Fibroblast of lung (primary cell): ENCODE measurements at places on chromosomes 12 and 14.
A peak's percentile ranks its signal among the peaks of the same experiment; 100 is the strongest.

GRCh38 chr14:91245029-91245428 is 525 bp upstream of the GPR68 start:
- no peak for DNase-seq
- H3K4me1 ChIP-seq = peaks cover 7% of the 10 kb centered on the region
- no peak overlapping the region for H3K27ac ChIP-seq
- no peaks in the 10 kb centered on the region for H3K27me3 ChIP-seq

DNA sequence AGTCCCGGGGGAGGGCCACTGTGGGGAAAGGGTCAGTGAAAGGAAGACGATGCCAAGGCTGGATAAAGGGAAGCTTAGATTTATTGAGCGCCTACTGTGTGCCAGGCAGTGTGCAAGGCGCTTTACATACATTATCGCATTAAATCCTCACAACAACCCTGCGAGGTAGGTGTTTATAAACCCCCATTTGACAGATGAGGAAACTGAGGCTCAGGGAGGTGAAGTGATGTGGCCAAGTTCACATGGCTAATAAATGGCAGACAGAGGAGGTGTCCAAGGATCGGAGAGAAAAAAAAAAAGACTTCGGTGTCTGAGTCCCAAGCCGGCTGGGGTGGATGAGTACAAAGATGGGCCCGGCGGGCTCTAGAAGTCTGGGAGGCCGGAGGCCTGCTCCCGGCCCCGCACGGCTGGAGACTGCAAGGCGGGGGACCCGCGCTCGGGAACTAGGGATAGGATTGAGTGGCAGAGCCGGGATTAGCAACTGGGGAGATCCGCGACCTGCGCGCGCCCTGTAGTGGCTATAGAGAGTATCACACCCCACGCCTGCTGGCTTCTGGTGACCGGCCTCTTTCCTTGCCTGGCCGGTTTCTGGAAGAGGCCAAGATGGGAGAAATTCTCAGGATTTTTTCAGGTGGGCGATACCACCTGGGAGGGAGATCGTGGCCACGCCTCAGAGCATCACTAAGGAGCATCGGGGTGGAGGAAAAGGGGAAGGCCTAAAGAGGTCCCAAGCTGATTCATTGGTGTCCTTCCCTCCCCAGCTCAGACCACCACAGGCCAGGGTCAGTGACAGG is 3.9 kb downstream of the DDN start:
- no peak overlapping the region for H3K4me3 ChIP-seq
- peaks cover 22% of the 10 kb centered on the region for H3K27me3 ChIP-seq
- no peaks in the 10 kb centered on the region for H3K36me3 ChIP-seq
- DNase-seq = peak; percentile 79
- H3K4me1 ChIP-seq = peaks cover 13% of the 10 kb centered on the region
- no peak overlapping the region for H3K27ac ChIP-seq

GRCh38 chr14:54706769-54707168 is 139.8 kb downstream of the SAMD4A start:
- no peaks in the 10 kb centered on the region for H3K4me1 ChIP-seq
- no peaks in the 10 kb centered on the region for H3K27me3 ChIP-seq
- no peak overlapping the region for H3K27ac ChIP-seq
- no peak for DNase-seq

DNA sequence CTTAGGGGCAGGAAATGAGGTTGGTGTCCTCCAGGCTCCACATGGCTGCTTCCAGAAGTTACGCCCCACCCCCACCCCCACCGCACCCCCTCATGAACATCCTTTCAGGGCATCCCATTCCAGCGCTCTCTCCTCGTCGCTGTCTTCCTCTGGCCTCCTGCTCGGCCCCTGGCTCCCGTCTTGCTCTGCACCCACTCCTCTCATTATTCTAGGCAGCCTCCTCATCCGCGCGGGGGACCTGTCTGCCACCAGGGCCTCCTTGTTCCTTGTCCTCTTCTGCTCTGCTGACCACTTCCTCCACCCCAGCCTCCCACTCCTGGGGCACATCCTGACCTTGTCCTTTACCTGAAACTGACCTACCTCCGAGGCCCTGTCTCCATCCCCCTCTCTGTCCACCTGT is 29.8 kb upstream of the PLEKHG6 start:
- peaks cover 33% of the 10 kb centered on the region for H3K4me1 ChIP-seq
- no peaks in the 10 kb centered on the region for H3K27me3 ChIP-seq
- DNase-seq = no peak
- H3K27ac ChIP-seq = peak overlapping the region; percentile 63

- DNase-seq = no peak
- H3K27ac ChIP-seq = no peak overlapping the region
Observed at GRCh38 chr12:88377973-88378372, 202.3 kb downstream of the KITLG start.

DNA sequence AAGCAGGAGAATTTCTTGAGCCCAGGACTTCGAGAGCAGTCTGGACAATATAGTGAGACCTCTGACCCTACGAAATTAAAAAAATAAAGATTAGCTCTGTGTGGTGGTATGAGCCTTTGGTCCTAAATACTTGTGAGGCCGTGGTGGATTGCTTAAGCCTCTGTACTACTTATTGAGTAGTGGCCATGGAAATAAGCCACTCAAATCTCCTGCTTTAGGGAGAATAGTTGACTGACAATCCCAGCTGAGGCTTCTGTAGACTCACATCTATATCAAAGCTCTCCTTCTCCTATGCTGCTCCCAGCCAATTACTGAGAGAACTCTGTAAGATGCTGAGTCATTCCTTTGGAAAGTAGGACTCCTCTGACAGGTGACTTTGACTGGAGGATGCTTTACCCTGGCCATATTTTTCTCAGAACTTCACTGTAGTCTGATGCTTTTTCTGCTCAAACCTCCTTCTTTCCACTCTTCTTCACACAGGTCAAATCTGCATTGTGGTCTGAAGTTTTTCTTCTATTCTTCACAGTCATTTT is 420.2 kb downstream of the SLC6A15 start:
- H3K27ac ChIP-seq = no peak overlapping the region
- H3K36me3 ChIP-seq = no peaks in the 10 kb centered on the region
- no peak overlapping the region for H3K4me3 ChIP-seq
- no peaks in the 10 kb centered on the region for H3K27me3 ChIP-seq
- DNase-seq = no peak
- no peaks in the 10 kb centered on the region for H3K4me1 ChIP-seq
